NCI-H1417 (cell line): ENCODE measurements at places on chromosomes 5 and 9.

GRCh38 chr9:34773306-34773910 lies 63.5 kb upstream of the CCL21 start:
- no peak for DNase-seq

DNA sequence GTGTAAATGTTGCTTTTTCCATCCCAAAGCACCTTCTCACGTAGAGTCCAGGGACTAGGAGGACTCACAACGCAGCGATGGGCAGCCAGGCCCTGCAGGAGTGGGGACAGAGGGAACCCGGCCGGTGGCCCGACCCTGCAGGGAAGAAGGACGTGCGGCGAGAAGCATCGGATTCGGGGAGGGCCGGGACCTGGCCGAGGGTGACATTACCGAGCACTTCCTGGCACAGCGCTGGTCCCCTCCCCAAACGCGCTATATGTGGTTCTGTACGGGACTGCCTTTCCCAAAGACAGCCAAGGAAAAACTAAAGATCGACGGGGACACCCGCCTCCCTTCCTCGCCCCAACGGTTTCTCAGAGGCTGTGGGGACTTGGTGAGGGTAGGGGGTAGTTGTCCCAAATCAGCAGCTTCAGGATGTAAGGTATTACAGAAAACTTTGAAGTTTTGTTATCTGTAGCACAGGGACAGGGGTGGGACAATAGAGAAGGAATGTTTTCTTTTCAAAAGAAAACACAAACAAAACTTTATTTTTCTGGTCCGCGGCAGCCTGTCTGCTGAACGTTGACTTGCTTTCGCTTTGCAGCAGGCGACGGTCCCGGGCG lies 887 bp upstream of the MAP3K1 start:
- DNase-seq, result peak; percentile 58

DNA sequence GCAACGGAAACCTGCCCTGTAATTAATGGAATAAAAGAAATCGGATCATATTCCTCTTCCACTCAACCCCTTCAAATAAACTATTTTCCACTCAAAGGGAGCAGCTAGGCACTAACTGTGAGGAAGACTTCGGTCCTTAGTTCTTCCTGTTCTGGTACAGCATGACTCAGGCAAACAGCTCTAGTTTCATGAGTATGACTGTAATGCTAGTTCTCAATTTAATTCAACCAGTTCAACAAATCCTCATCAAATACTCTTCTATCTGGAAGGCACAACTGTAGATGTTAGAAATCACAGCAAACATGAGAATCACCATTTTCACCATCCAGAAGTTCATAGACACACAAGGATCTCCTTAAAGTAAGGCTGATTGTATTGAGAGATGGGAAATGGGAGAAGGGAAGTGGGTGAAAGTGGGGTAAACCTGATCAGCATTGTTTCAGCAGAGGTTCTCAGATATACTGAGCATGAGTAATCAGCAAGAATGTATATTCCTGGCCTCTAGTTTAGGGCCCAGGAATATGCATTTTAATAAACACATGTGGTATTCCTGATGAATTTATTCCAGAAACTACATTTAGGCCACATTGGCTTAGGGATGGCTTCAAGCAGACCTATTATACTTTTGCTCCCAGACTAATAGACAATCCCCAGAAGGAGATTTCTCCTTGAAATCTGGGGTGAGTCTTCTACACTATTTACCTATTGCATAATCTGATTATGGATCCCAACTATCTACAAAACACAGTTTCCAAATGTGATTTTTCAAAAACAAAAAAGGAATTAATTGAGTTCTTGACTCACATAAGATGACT lies 141.1 kb upstream of the SLC12A2 start:
- DNase-seq, result peak; percentile 58

GRCh38 chr9:116030517-116030916 lies 123.1 kb upstream of the PAPPA start:
- no peak for DNase-seq

GRCh38 chr5:58148254-58148775 lies 311.6 kb downstream of the PLK2 start:
- no peak for DNase-seq
